ENCODE measurements at places on chromosomes 2 and 18. TPM values are rescaled to one million over a fixed set of nuclear protein-coding genes. Genes with fewer than 3 reads are reported as not detected.
A peak's percentile ranks its signal among the peaks of the same experiment; 100 is the strongest.

Gene RAPH1
- total RNA-seq, result 44.9 TPM

Gene RGPD3
- 0.41 TPM for total RNA-seq

Gene HOXD3
- 2.0 TPM for total RNA-seq

DNA sequence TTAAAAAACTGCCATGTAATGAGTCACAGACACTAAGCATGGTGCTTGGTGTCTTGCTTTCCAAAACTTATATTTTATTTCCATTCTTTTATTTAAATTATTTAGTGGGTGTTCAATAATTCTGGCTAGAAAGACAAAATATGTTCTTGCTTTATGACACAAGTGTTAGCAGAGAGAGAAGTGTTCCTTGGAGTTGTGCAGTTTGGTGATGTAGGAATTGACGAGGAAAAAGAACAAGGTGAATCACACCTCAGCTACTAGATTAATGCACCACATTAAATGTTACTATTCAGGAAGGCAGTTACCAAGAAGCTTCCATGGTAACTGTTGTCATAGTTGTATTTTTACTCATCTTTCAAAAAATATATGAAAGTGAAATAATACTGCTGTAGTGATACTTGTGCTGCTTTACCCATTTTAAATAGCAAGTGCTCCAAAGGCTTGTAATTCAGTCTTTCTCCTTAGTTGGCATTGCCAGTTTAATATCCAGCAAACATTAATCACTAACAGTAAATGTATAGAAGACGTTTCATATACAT lies 28.3 kb downstream of the ADAM23 start:
- no peaks in the 10 kb centered on the region for H3K27me3 ChIP-seq
- H3K4me1 ChIP-seq, result no peaks in the 10 kb centered on the region
- H3K27ac ChIP-seq, result no peak overlapping the region
- no peak overlapping the region for H3K4me3 ChIP-seq
- H3K36me3 ChIP-seq, result no peaks in the 10 kb centered on the region
- no peak for DNase-seq

- no peak overlapping the region for H3K27ac ChIP-seq
- no peak overlapping the region for H3K4me3 ChIP-seq
- no peaks in the 10 kb centered on the region for H3K4me1 ChIP-seq
These were observed 18.2 kb upstream of the ADAM17 start for GRCh38 chr2:9573840-9574239.

DNA sequence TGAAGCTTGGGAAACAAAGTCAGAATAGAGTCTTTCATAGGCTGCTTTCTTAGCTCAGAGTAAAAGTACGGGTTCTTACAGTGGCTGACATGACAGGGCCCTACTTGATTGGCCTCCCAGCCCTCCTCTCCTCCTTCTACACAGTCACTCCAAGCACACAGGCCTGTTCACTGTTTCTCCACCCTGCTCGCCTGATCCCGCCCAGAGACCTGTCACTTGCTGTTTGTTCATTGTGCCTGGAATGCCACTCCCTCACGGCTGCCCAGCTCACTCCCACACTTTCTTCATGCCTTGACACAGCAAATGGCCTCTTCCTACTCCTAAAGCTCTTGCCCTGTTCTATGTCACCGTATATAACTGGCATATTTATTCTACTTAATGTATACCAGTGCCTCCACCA lies 104.8 kb downstream of the MAP4K4 start:
- H3K27me3 ChIP-seq, result no peaks in the 10 kb centered on the region
- peaks cover 31% of the 10 kb centered on the region for H3K4me1 ChIP-seq
- H3K27ac ChIP-seq, result no peak overlapping the region
- peak; percentile 67 for DNase-seq
- H3K36me3 ChIP-seq, result no peaks in the 10 kb centered on the region
- no peak overlapping the region for H3K4me3 ChIP-seq

- no peak overlapping the region for H3K27ac ChIP-seq
- no peak for DNase-seq
- H3K36me3 ChIP-seq, result no peaks in the 10 kb centered on the region
- no peaks in the 10 kb centered on the region for H3K27me3 ChIP-seq
- H3K4me3 ChIP-seq, result no peak overlapping the region
These were observed 75.0 kb downstream of the DNAH7 start for GRCh38 chr2:195993623-195994022.

DNA sequence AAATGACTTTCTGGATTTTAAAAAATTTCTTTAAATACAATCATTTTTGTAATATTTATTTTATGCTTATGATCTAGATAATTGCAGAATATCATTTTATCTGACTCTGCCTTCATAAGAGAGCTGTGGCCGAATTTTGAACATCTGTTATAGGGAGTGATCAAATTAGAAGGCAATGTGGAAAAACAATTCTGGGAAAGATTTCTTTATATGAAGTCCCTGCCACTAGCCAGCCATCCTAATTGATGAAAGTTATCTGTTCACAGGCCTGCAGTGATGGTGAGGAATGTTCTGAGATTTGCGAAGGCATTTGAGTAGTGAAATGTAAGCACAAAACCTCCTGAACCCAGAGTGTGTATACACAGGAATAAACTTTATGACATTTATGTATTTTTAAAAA lies 79.5 kb downstream of the ITGA4 start:
- H3K27me3 ChIP-seq, result no peaks in the 10 kb centered on the region
- no peak for DNase-seq
- no peaks in the 10 kb centered on the region for H3K4me1 ChIP-seq
- no peak overlapping the region for H3K4me3 ChIP-seq
- no peaks in the 10 kb centered on the region for H3K36me3 ChIP-seq
- no peak overlapping the region for H3K27ac ChIP-seq

DNA sequence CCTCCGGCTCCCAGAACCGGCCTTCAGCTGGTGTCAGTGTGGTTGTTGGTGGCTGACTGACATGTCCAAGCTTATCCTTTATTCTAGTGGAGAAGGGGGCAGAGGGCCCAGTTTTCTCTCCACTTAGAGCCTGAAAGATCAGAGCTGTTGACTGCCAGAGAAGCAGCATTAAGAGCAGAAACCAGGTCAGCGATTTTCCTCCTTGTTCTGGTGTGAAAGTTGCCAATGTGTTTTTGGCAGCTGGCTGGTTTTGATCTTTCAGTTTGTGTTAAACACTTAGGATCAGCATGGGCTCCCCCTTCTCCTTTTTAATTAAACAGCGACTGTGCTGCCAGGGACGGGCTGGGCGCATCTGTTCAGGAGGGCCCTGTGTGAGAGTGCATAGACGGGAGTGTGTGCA lies 100.9 kb downstream of the ASAP2 start:
- H3K27me3 ChIP-seq, result no peaks in the 10 kb centered on the region
- H3K27ac ChIP-seq, result peak overlapping the region; percentile 31
- H3K36me3 ChIP-seq, result no peaks in the 10 kb centered on the region
- no peak overlapping the region for H3K4me3 ChIP-seq
- peaks cover 21% of the 10 kb centered on the region for H3K4me1 ChIP-seq

GRCh38 chr2:112706170-112706664 lies 14.6 kb upstream of the NT5DC4 start:
- H3K27ac ChIP-seq, result no peak overlapping the region
- no peak overlapping the region for H3K4me3 ChIP-seq
- H3K27me3 ChIP-seq, result peaks cover 4% of the 10 kb centered on the region
- H3K4me1 ChIP-seq, result peaks cover 4% of the 10 kb centered on the region
